ENCODE measurements at places on chromosomes 1 and 21.

GRCh38 chr1:67306547-67306946 is 1.1 kb upstream of the IL12RB2 start:
- DNase-seq = no peak

DNA sequence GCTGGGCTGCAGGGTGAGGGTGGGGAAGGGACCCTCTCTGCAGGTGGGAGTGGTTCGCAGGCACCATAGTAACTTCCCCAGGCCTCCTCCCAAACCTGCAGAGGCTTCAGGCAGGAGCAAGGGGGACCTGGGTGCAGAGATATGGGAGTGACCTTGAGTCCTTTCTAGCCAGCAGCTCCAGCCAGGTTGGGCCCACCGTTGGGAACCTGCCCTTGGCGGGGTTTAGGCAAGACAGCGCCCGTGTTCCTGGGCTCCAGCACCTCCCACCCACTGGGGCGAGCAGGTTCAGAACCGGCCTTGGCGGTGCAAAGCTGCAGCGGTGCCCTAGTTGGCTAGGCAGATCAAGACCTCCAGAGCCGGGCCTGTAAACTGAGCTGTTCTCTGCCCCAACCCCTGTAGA is 2.2 kb upstream of the PRDM16 start:
- DNase-seq = no peak

DNA sequence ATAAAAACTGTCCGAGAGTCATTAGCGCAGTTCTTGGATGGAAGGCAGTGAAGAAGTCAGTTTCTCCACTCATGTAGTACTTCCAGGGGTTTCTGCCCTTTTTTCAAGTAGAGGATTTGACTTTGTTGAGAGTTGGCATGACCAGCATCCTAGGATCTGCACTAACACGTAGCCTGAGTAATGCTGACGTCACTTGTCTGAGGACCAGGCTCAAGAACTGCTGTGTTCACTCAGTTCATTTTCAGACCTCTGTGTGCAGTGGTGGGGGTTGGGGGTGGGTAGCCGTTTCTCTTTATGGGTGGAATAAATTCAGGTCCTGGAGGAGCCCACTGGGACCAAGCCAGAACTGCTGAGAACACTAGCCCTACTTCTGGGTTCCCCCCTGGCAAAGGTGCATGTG is 53.3 kb downstream of the MRPS6 start:
- DNase-seq = no peak

GRCh38 chr21:21612466-21612865 is 614.3 kb downstream of the NCAM2 start:
- DNase-seq = no peak

- no peak for DNase-seq
Measured at GRCh38 chr1:188466539-188466938, 1637.8 kb downstream of the PLA2G4A start.

DNA sequence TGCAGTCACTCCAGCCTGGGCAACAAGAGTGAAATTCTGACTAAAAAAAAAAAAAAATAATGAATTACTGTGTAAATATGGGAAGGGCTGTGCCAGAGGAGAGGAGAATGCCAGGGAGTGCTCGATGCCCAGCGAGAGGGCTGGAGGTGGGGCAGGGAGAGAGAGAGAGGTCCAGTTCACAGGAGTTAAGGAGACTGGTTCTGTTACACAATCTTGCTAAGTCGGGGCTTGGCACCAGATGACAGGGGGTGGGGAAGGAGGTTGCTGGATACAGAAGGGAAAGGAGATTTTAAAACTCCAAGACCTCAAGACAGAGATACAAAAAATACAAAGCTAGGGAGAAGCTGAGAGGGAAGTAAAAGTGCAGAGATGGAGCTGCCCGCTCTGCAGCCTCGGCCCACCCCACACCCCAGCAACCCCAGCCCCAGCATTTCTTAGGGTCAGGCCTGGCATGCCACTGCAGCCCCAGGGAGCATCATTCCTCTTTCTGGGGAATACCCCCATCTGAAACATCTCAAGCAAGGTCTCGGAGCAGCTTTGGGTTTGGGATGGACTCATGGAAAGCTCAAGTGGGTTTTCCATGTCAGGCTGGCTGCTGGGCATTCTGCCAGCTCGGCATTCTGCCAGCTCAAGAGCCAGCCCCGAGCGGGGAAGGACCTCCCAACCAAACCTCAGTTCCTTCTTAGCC is 991 bp downstream of the SELENBP1 start:
- DNase-seq = no peak

- no peak for DNase-seq
Measured at GRCh38 chr21:26448751-26449150, 124.3 kb downstream of the CYYR1 start.

- DNase-seq = no peak
Measured at GRCh38 chr1:173248247-173248940, 41.3 kb upstream of the TNFSF4 start.

- no peak for DNase-seq
Measured at GRCh38 chr1:181632492-181632891, 149.2 kb downstream of the CACNA1E start.

DNA sequence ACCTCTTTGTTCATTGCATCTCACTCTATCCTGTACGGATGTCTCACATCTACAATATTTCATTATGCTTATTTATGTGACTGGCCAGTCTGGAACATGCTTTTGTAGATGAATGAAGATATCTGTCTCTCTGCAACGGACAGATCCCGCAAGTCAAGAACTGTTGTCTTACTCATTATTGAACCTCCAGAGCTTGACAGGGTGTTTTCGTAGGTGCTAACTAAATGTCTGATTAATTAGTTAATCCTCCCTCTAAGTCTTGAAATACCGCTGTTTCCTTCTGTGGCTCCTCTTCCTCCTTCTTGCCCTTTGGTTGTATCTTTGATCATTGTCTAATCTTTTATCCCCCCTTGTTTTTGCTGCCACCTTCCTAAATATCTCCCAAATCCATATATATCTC is 3.2 kb upstream of the C1orf162 start:
- DNase-seq = no peak

DNA sequence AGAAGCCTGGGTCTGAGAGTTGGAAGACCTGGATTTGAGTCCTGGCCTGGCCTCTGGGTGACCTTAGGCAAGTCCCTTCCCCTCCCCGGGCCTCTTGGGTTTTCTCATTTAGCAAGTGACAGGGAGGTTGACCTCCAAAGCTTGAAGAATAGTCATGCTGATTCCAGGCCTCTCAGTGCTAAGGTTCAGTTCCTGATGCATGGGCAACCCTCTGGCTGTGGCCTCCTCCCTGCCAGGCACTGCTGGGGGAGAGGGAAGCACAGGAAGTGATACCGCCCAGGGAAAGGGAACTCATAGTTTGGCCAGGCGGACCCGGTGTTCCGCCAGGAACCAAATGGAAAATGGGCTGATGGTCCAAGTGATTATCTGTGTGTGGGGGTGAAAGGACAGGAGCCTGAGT is 23.6 kb upstream of the WASF2 start:
- no peak for DNase-seq

DNA sequence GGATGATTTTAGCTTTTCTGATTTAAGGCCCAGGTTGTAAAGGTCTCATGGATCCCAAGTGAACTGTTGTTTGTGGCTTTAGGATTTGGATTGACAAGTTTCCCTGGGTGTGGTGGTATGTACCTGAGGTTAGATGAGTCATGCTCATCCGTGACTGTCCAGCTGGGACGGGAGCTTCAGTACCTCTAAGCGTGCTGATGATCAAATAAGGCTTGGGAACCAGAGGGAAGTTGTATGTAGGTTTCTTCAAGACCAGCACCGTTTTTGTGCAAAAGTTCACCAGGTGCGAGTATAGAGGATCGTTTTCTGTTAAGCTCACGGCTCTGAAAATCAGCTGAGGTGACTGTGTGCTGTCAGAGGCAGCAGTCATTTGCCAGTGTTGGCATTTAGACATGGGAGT is 19.8 kb downstream of the PLA2G2E start:
- DNase-seq = no peak

- DNase-seq = no peak
Measured at GRCh38 chr21:45772180-45772579, 128.7 kb downstream of the PCBP3 start.

GRCh38 chr1:155759966-155760630 is 71.2 kb downstream of the DAP3 start:
- DNase-seq = no peak

DNA sequence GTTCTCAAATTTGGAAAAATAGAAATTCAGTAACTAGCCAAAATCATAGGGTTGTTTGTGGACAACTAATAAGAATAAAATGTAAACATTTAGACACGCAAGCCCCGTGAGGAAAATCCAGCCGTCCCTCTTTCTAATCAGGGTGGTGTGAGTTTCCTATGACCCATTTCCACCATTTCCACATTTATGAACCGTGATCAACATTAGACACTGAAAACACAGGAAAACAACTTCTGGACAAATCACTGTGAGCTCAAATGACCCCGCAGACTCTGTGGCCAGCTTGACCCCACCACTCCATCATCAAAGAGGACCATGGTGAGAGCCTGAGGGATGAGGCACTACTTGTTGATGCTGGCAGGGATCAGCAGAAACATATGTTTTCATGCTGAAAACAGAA is 101.0 kb downstream of the SIM2 start:
- no peak for DNase-seq

GRCh38 chr21:41141031-41141457 is 26.9 kb upstream of the BACE2 start:
- DNase-seq = no peak

DNA sequence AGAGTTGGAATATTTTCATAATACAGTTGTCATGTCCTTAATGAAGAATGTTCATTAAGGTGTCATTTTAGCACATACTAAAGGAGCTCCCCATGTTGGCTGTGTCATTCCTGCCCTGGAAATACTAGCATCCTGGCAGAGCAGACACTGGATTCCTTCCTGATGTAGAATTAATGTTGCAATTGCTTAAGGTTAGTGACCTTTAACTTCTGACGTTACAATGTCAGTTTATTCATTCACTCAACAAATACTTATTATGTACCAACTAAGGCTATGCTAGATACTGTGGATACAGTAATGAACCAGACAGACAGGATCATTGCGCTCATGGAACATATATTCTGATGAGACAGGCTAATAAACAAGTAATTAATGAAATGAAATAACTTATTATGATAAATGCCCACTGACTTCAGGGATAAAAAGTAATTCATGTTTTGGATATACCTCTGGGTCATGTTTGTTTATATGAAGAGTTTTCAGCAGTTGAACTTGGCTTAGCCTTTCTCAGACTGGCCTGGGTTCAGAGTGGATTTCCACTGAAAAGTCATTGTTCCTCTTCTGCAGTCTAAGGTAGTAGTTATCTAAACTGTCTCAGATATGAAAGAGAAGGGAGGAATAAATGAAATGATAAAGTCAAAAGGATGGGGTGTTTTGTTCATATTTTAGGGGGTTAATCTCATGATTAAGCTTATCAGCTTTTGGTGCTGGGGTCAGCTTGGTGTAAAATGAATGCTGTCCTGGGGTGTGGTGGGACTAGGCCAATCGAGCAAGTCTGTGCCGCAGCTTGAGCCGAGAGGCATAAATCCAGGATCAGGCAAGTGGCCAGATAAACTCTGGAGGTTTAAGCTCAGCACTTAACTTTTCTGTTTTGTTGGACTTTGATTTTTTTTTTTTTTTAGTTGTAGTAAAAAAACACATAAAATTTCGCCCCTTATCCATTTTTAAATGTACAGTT is 43.3 kb upstream of the KCNQ4 start:
- DNase-seq = no peak

GRCh38 chr1:7608628-7609305 is 162.3 kb upstream of the VAMP3 start:
- no peak for DNase-seq

GRCh38 chr1:18941221-18942141 is 15.0 kb downstream of the IFFO2 start:
- no peak for DNase-seq

GRCh38 chr1:14667651-14667984 is 69.1 kb downstream of the KAZN start:
- DNase-seq = no peak

- DNase-seq = no peak
Measured at GRCh38 chr1:156356262-156356874, 12.6 kb upstream of the RHBG start.
